Bone marrow (tissue), 2 donors: ENCODE measurements at places on chromosomes 5 and 9.
A peak's percentile ranks its signal among the peaks of the same experiment; 100 is the strongest.

- no peak for DNase-seq
Observed at GRCh38 chr5:66553916-66554575, 42.1 kb upstream of the MAST4 start.

DNA sequence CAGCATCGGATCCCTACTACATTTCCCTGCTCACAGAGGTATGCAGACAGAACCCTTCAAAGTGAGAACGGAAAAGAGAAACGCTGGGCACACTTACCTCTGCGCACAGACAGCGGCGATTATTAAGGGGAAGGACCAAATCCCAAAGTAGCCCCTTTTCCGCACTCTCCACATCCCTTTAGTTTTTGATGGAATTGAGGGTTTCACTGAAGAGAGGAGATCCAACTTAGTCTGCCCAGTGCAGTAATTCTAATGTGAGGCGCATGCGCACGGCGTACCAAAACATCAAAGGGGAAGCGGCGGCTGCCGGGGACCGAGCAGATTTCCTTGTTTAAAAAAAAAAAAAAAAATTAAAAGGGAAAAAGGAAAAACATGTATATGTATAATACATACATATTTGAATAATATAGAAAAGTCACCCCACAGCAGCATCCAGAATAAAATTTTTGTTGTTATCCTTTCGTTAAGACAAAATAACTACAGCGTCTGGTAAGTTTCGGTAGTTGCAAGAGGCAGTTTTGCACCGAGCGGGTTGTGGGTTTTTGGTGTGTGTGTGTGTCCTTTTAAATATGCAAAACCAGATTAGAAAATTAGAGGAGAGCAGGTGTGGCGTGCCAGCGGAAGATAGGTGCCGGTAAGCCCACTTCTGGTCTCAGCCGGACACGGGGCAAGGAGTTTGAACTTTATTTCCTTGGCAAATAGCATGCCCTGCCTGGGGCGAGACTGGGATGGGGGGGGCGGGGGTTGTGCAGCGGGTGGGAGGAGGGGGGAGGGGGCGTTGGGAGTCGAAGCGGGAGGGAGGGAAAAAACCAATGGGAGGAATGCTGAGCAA, at the start of gene GABRB2:
GABRB2 (minus strand) TSS at position 256 of the 832 bp plus-strand sequence; CDS start at position 174, 82 bp downstream.
- peak; percentile 4 for DNase-seq

GRCh38 chr5:98836175-98836574, 62.7 kb downstream of the RGMB start:
- DNase-seq, result no peak

- no peak for DNase-seq
Observed at GRCh38 chr5:101206534-101206933, 303.5 kb upstream of the ST8SIA4 start.

GRCh38 chr9:26954050-26954508, 2.1 kb upstream of the IFT74 start:
- no peak for DNase-seq

- DNase-seq, result no peak
Observed at GRCh38 chr9:36276781-36277181, 18.5 kb upstream of the GNE start.

- DNase-seq, result no peak
Observed at GRCh38 chr5:168128111-168128510, 163.3 kb upstream of the WWC1 start.

DNA sequence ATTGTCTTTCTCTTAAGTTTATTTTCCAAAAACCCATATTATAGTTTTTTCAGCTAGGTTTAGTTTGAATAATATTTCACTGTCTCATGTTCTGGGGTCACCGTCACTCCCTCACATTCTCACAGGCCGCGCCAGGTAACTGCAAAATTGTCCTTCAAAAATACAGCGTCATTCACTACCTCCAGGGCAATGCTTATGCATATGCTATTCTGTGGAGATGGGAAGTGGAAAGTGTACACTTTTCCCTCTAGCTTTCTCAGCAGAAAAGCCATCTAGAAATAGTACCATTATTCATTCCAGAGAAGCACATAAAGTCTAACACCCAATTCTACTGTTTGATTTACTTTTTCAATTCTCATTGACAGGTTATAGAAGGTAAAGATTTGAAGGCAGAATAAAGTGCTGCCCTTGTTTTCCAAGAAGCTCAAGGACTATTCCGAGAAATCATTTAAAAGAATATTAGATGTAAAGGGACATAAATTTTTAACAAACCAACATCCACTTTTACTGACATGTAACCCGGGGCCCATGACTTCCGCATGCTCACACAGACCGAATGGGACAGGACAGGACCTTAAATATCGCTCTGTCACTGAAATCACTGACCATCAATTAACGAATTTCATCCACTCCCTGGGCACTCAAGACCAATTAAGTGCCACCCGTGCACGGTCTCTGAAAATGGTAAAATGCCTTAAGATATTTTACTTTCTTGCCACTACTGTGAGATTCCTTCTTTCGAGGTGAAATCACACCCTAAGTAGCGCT, 720 bp downstream of the NUDT12 start:
- DNase-seq, result no peak

- DNase-seq, result no peak
Observed at GRCh38 chr5:114325541-114325940, 36.3 kb upstream of the KCNN2 start.

DNA sequence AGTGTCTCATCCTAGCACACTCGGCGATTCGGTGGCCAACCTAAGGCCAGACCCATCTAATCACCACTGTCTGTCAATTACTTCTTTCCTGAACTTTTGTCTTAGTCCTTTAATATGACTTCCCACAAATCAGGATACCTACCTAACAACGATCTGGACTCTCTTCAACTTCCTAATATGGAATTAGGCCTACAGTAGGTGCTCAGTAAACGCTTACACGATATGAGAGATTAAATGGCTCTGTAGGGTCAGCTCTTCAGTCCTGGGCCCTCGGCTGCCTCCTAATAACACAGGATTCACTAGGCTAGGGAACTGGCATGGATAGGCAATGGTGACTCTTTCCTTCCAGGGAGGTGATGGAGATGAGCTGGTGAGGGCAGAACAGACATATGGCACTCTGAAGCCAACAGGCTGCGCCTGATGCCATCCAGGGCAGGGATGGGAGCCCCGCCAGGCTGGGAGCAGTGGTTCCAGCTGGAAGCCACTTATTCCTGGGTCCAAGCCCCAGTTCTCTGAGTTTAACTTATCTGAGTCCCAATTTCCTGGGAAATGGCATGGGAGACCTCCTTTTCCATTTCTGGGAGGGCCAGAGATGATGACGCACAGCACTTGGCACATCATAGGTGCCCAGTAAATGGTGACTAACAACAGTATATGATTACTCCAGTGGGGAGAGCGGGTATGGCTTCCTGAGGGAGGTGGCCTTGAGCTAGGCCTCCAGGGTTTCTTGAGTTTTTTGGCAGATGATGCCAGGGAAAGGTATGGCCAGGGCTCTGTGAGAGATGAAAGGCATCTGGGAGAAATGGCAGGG, 7.3 kb downstream of the PDGFRB start:
- DNase-seq, result no peak

- no peak for DNase-seq
Observed at GRCh38 chr5:136631186-136631585, 265.8 kb upstream of the TRPC7 start.

DNA sequence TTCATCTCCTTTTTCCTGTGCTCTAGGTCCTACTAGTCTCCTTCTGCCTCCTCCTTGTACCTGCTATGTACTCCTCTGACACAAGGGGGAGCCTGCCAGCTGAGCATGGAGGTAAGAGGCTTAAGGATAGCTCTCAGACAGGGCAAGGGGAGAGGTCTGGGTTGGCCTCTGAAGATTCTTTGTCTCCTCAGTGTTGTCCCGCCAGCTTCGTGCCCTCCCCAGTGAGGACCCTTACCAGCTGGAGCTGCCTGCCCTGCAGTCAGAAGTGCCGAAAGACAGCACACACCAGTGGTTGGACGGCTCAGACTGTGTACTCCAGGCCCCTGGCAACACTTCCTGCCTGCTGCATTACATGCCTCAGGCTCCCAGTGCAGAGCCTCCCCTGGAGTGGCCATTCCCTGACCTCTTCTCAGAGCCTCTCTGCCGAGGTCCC, 3.8 kb downstream of the CREB3 start:
- peak; percentile 13 for DNase-seq

- DNase-seq, result no peak
Observed at GRCh38 chr9:35939679-35940250, 18.2 kb downstream of the OR2S2 start.

DNA sequence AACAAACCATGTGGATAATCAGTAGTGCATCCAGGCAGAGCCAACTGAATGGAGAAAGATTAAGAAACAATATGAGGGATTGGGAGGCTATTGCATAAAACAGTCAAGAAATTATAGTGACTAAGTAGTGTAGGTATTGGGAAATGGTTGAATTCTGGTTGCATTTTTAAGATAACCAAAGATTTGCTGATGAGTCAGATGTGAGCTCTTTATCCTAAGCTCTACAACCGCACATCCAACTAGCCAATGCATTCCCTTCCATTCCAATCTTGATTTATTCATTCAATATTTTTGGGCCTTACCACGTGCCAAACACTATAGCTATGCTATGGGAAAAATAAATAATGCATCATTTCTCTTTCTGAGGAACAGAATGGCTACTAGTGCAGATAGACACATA, 524.5 kb upstream of the RGMB start:
- DNase-seq, result no peak

DNA sequence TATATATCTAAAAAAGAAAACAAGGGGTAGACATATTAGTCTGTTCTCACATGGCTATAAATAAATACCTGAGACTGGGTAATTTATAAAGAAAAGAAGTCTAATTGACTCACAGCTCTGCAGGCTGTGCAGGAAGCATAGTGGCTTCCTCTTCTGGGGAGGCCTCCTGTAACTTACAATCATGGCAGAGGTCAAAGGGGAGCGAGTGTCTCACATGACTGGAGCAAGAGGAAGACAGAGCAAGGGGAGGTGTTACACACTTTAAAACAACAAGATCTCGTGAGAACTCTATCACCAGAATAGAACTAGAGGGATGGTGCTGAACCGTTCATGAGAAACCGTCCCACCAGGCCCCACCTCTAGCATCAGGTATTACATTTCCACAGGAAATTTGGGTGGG, 616.8 kb downstream of the TLE4 start:
- no peak for DNase-seq

- DNase-seq, result no peak
Observed at GRCh38 chr5:35313291-35313690, 83.0 kb upstream of the PRLR start.

GRCh38 chr5:95798048-95798447, 24.5 kb downstream of the GLRX start:
- DNase-seq, result no peak

- DNase-seq, result no peak
Observed at GRCh38 chr5:88557881-88558280, 289.2 kb upstream of the TMEM161B start.

DNA sequence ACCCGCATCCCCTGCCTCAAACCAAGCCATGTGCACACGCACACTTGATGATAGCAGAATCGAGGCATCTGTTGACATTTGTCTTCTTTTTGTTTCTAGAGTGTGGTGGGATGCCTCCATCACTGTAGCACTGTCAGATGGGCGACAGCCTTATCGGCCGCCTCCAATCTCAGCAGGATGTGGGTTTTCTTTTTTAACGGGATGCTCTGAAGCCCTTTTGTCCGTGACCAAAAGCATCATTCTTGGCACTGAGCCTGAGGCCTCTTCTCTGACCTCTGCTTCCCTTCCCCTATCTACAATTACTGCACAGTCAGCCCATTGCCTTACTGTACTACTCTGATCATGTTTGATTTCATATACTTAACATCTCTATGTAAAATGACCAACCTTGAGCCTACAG, 78.3 kb downstream of the LMNB1 start:
- DNase-seq, result no peak

GRCh38 chr9:92870289-92870688, 7.5 kb downstream of the ZNF484 start:
- DNase-seq, result no peak

GRCh38 chr9:112332214-112332613, 1.2 kb downstream of the PTBP3 start:
- DNase-seq, result no peak

GRCh38 chr5:83628360-83628759, 92.3 kb downstream of the HAPLN1 start:
- DNase-seq, result no peak

GRCh38 chr5:135814316-135814715, 20.1 kb upstream of the SLC25A48 start:
- DNase-seq, result no peak

DNA sequence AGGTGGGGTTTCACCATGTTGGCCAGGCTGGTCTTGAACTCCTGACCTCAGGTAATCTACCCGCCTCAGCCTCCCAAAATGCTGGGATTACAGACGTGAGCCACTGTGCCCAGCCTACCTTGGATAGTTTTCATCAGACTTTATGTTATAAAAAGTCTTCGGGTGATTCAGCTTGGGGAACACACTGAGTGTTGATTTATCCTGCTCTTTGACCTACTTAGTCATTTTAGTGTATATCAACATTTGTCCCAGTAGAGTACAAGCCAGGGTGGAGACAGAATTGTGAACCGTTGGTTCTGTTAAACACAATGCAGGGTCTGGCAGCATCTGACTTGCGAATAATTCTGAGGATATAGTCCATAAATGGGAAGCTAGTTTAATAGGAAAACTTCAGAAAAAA, 39.7 kb downstream of the NFX1 start:
- DNase-seq, result no peak

- no peak for DNase-seq
Observed at GRCh38 chr9:135544981-135545635, 818 bp upstream of the OBP2A start.

GRCh38 chr9:109604131-109604530, 106.0 kb upstream of the PTPN3 start:
- DNase-seq, result no peak

DNA sequence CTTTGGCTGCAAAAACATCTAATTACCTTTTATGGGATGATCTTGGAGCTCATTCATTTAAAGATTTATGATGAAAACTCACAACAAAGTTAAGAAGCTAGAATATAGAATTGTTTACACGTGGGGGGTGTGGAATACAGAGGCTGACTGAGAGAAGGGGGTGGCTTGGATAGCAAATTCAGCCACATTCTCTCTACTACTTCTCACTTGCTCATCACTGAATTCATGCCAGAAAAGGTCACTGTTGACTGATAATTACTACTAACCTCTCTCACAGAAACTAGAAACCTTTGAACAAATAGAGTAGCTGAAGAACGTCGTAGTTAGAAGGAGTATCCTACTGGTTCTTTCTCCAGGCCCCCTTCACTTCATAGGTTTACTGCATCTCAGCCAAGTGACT, 808.2 kb downstream of the BRINP1 start:
- no peak for DNase-seq

DNA sequence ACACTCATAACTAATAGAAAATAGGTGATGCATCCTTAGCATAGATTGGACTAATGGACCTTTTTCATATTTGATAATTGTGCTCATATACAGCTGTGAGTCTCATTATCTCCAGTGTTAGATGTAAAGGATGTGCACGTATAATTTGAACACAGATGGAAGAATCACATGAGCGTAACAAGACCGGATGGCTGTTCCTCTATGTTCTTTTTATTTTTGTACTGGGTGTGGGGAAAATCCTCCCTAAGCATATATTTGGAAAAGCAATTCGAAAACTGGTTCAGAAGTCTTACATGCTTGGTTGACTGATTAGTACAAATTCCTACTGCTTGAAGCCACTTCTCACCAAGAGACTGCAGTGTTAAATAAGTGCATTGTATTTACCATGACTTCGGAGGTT, 230.2 kb downstream of the AOPEP start:
- no peak for DNase-seq
